NB4 (cell line): ENCODE measurements at places on chromosomes 6 and 20.

DNA sequence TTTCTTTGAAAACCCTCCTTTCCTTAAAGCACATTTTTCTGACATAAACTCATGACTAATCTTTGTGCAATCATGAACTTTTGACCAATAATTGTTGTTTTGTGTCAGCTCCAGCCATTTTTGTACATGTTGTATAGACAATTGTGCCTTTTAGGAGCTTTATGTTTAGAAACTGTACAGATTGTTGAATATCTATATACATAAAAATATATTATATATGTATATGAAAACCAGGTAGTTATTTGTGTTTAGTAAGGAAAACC is 125.7 kb upstream of the EDN1 start:
- DNase-seq, result no peak

DNA sequence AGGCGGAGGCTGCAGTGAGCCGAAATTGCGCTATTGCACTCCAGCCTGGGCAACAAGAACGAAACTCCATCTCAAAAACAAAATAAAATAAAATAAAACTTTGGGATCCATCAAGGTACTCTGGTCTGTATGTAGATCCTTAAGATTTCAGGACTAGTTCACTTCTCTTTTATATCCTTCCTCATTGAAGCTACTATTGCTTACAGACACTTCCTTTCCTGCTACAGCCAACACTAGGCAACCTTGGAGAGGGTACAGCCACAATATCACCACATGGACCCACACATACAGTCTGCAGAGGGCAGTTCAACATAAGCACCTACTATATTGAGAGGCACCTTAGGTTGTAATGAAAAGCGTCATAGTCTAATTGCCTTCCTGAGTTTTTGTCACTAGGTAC is 113.3 kb downstream of the ATXN1 start:
- no peak for DNase-seq

DNA sequence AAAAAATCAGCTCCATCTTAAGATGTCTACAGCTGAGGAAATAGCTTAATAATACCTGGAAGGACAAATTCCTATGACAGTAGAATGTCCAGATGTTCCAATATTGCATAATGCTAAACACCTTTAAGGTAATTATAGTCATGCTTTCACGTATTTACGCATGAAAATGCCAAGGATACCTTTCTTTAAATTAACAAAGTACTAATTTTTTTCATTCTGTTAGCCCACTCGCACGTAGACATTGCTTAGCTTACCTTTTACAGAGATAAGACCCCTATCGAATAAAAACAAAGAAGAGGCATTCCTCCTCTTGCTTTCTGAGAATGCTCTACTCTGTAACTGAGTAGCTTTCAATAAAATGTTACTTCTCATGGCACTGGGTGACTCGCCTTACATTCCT is 4.4 kb upstream of the GSTA4 start:
- DNase-seq, result no peak

GRCh38 chr20:23492292-23492691 is 1.4 kb downstream of the CST8 start:
- no peak for DNase-seq

- no peak for DNase-seq
Observed at GRCh38 chr20:41074441-41074840, 45.8 kb downstream of the TOP1 start.

DNA sequence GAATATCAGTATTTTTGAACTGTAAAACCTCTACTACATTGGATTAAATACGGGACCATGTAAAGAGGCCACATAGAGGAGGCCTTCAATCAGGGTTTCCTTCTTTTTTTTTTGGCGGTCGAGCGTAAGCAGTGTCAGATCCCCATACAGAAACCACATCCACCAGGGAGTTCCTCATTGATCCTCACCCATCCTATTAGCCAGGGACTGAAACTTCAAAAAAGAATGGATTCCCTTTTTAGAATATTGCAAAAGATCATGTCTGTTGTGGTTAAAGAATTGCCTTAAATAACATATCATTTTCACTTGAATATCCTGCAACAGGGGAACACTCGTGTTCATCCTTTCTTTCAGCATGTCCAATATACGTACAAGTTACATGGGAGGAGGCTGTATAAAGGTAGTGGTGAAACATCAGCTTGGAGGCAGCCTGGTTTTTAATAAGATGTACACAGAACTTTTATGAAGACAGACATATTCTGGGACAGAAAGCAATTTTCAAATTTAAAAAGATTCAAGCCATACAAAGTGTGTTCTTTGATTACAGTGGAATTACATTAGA is 96.1 kb downstream of the PPP1R14C start:
- DNase-seq, result peak; percentile 26

GRCh38 chr6:113645576-113645970 is 211.6 kb upstream of the MARCKS start:
- no peak for DNase-seq

GRCh38 chr6:134816780-134817179 is 133.1 kb downstream of the ALDH8A1 start:
- DNase-seq, result no peak
